Myocyte (in vitro differentiated cells): ENCODE measurements at places on chromosomes 4 and X.

DNA sequence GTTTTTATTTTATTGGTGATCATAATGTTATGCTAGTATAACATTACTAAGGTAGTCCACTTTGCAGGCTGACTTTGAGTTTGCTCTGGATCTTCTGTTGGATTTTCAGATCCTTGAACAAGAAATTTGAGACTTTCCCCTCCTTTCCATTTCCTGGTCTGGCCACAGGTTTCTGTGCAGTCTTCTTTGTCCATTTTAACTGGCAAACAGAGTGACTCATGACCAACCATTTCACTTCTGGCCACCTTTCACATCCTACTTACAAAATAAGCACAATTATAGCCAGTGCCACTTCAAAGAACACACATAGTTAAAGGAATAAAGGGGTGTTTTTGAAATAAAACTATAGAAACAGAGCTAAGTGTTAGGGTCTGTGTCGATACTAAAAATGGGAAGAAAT, 8.4 kb downstream of the ANK2 start:
- DNase-seq = peak; percentile 52

GRCh38 chr4:105979506-105979905, 84.2 kb downstream of the NPNT start:
- peak; percentile 35 for DNase-seq

- peak; percentile 6 for DNase-seq
Measured at GRCh38 chr4:153266988-153267387, 62.7 kb downstream of the TRIM2 start.

DNA sequence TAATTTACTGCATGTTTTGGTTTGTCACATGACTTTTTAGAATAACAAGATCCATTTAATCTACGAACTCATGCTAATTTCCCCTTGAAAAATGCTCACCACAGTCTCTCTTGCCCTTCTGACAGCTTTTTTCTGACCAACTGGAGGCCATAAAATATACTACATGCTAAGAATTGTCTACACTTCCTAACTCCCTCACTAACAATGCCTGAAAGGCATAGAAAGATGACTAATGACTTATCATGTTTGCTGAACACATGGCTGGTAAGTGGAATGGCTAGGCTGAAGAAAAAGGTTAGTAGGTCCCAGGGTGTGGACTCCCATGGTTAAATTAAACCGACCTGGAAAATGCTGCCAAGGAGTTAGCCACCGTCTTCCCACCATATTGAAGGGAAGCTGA, 309.9 kb downstream of the SPOCK3 start:
- no peak for DNase-seq

- DNase-seq = no peak
Measured at GRCh38 chrX:10743476-10743875, 123.1 kb upstream of the MID1 start.

- DNase-seq = no peak
Measured at GRCh38 chrX:113726466-113726865, 857.4 kb upstream of the HTR2C start.

DNA sequence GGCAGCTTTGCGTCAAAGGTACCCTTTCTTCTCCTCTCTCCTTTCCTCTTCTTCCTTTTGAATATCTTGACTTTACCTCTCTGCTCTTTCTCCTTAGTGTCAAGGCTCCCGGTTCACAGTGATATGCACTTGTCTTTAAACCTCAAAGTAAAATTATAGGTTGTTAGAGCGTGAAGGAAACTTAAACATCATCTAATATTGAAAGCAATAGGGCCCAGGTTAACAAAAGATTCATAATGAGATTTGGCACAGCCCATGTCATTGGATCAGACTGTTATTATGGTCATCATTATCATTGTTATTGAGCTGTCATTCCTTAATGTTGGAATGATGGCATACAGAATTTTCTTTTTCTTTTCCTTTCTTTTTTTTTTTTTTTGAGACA, 32.5 kb downstream of the FTHL17 start:
- DNase-seq = no peak

DNA sequence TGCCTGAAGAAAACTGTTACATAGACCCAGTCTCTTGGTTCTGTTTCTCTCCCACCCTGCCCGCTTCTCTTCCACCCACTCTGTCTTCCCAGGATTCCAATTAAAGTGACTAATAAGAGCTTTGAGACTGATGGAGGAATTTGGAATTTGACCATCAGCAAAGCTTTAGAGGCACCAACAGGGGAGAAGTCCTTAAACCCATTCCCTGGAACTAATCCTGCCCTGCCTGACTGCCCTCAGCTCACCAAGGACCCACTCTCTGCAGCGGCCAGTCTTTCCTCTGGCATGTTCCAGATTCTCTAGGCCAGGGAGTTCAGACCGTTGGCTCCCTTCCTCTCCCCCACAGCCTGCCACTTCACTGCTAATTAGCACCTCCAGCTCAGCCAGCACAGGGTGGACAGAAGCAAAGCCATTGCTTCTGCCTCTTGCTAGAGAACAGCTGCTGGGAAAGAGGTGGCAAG, 23.9 kb downstream of the SCD5 start:
- DNase-seq = peak; percentile 70

GRCh38 chr4:77263247-77263646, 106.2 kb downstream of the CCNG2 start:
- DNase-seq = peak; percentile 51

DNA sequence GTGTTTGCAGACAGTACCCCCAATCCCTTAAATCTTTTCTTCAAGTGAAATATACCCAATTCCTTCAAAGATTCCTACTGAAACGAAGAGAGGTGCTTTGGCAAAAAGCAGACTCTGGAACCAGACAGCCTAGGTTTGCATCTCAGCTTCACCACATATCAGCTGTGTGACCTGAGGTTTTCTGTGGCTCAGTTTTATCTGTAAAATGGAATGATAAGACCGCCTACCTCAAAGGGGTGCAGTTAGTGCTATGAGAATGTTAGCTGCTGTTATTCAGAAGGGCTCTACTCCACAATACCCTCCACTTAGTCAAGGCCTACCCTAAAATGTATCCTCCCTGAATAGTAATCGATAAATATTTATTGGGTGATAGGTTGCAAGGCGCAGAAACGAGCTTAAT, 664 bp downstream of the PIR start:
- no peak for DNase-seq

DNA sequence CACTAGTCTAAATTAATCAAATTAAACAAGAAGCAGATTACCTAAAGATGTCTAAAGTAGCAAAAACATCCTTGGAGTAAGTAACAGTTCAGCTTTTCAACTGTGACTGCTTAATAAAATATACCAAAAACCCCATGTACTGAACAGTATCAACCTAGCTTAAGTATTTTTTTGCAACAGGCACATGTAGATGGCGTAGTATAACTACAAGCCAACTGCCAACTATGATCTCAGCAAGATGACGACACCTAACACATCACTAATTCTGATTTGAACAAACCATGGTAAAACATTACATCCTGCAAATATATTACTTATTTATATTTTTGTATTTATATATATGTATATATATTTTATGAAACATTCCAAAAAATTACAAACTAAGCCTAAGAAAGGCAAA, 24.5 kb downstream of the DHX15 start:
- no peak for DNase-seq

- DNase-seq = peak; percentile 17
Measured at GRCh38 chr4:99722725-99723124, 65.1 kb upstream of the C4orf54 start.

DNA sequence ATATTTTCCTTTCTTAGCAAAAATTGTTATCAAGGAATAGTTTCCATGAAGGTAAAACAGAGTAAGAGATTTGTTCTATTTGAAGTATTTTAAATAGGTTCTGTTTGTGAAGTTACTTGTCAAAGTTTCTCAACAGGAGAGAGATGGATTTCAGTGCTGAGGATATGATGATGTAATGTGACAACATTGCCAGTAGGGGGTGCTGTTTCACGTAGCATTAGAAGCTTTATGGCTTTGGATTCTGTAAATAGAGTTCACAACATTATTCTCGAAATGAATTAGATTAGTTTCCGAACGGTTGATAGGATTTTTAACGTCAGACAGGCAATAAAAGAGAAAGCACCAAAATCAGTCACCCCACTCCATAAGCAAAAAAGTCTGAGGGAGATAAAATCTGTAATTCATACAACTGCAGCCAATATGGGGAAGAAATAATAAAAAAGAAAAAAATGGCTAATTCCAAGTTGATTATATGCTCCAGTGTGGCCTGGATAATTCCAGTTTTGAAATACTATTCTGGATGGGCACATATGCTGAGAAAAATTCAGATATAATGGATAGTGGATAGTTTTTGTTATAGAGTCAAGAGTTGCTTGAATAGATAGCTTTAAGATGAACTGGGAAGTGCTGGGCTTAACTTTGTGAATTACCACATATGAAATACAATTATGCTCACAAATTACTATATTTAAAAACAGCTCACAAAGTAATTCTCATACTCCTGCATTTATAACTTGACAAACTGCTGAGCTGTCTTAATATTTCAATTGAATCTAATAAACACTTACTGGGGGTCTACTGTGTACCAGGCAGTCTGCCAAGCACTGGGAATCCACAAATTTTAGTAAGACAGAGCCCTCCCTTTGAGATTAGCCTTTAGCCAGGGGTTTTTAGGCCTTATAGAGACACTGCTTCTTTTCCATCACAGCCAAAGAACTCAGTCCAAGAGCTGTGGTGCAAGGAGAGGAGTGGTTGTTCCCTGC, 109.1 kb downstream of the GPAT3 start:
- DNase-seq = peak; percentile 73

DNA sequence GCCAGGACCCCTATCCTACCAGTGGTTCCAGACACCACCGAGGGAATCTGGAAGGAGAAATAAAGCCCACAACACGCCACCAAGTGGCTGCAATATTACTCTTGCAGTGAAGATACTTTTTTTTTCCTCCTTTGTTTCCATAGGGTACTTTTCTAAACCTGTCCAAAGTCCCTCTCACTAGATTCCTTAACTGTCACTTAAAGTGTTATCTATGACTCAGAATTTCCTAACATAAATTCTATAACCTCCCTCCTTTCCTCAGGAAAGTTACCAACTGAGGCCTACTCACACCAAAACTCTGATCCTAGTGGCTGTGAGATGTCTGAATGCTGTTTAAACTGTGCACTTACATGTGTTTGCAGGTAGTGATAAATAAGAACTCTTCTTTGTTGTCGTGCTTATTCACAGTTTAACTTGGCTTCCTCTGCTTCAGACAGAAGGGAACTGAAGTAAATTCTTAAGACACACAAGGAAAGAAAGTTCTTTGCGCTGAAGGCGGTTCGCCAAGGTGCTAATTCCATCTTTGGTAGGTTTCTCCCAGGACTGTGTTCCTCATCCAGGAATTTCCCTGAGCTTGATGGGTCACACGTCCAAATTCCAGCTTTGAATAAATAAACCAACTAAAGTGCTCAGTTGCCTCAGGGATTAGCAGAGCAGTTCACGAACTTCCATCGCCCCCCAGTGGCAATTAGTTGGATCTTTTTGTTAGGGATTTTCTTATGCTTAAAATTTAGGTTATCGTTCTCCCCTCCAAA, 10.7 kb upstream of the HCCS start:
- peak; percentile 59 for DNase-seq

DNA sequence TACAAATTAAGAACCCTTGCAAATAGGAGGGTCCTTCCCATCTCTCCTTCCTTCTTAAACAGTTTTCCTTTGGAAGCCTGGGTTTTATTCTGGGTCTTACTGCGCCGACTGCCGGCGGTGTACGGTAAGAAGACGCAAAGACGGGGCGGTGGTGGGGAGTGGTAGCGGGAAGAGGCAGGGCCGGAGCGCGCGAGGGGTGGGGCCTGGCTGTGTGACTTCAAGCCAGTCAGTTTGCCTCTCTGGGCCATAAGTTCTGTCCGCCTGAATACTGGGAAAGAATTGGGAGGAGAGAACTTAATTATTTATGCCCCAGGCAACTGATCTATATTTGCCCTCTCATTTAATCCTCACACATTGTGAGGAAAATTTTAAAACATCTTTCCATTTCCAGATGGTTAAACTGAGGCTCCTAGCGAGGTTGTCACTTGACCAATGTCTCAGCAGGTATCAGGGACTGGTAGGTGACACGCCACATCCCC, 726 bp upstream of the KANTR start:
- DNase-seq = peak; percentile 73

DNA sequence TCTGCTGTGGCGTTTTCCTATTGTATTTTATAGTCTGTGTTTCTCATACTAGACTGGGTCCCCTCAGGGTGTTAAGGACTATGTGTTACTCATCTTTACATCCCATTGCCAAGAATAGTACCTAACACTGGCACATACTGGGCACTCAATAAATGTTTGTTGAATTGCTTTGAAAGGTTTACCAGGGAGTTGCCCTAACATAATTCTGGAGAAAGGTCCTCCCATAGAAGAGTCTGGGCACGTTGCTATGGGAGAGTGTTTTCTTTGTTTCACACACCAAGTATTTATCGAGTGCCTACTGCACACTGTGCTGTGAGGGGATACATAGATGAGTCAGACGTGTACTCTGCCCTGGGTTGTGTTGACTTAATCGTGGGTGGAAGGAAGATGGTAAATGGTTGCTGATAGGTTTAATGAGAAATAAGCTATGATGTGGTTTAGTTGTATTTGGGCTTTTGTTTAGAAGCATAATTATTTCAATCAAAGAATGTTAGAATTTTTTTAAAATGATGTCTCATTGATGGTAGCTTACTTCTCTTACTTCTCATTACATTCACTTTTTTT, 42.9 kb downstream of the AFF1 start:
- DNase-seq = no peak

DNA sequence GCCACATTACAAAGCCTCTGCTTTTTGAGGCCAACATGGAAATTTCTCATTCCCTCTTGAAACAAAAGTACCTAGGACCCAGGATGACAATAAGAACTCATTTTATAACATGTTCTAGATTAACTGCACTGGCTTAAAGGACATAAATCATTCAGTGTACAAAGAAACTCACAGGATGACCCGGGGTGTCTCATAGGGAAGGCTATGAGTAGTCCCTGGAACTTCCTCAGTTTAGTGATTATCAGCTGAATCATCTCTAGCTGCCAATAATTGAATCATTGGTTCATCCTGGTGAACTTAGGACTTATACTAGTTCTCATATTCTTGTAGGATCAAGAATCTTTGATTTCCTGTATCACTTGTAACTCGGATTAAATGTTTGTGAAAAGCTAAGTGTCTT, 95.8 kb upstream of the WDR1 start:
- DNase-seq = no peak

- DNase-seq = peak; percentile 51
Measured at GRCh38 chrX:84165711-84166110, 22.3 kb downstream of the RPS6KA6 start.

DNA sequence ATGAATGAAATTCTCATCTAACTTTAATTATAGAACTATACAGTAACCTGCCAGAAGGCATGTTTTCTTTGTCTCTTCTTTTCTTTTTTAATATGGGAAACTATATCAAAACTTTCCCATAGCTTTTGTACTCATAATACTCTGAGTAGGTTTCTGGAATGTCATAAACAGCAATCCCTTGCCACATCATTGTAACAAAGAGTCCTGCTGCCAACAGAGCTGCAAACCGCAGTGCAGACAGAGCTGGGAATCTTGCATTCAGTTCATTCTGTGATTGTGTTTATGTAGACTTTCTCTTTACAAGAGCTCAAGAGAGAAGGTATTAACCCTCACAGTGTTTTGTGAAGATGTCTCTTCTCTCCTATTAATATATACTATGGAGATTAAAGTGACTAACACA, 304.4 kb upstream of the SLIT2 start:
- no peak for DNase-seq
